ENCODE measurements at places on chromosomes 16 and 17.

GRCh38 chr16:54996186-54996585 lies 65.5 kb downstream of the IRX5 start:
- no peak for DNase-seq

- DNase-seq, result no peak
These were observed 21.3 kb upstream of the EMP2 start for GRCh38 chr16:10601444-10602408.

GRCh38 chr17:20066253-20066652 lies 57.1 kb downstream of the SPECC1 start:
- DNase-seq, result no peak

DNA sequence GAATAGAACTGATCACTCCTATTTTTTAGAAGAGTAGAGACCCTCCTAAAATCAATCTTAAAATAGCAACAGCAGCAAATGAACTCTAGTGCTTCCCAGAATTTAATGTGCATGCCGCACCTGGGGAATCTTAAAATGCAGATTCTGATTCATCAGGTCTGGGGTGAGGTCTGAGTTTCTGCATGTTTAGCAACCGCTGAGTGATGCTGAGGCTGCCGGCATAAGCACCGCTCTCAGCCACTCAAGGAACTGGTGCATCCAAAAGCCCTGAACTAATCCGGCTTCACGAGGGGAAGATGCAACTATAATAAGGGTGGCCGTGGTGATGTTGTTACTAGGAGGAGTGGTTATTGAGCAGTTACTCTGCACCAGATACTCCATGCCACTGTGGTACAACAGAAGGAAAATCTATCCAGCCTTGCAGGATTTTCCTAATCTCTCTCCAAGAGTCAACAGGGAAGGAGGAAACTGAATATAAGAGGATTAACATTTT lies 19.7 kb downstream of the SDK2 start:
- no peak for DNase-seq

GRCh38 chr16:83803811-83804210 lies 4.0 kb upstream of the HSBP1 start:
- DNase-seq, result no peak

DNA sequence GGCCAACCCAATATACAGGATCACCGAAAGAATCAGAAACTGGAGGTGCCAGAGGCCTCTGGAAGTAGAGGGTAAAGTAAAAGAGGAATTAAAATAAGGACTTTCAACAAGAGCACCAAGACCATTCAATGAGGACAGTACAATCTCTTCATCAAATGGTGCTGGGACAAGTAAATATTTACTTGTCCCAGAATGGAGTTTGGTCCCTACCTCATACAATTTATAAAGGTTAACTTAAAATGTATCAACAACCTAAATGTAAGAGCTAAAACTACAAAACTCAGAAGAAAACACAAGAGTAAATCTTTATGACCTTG lies 56.5 kb downstream of the USP31 start:
- no peak for DNase-seq

All from stimulated activated CD4-positive, alpha-beta T cell treated with anti-CD3 and anti-CD28 coated beads, Interleukin-1b, Interleukin-23, amount 100 ng/mL, for 24 hours (primary cell).